ENCODE measurements at places on chromosomes 3 and 15. TPM values are rescaled to one million over a fixed set of nuclear protein-coding genes. Genes with fewer than 3 reads are reported as not detected.
A peak's percentile ranks its signal among the peaks of the same experiment; 100 is the strongest.

Gene OSTN
- total RNA-seq = not detected

Gene PCOLCE2
- not detected for total RNA-seq

Gene ANKRD34C
- total RNA-seq = not detected

Gene SLC22A14
- total RNA-seq = not detected

Gene CAPN3
- 5.5 TPM for total RNA-seq

Gene SMAD3
- total RNA-seq = 81.6 TPM

Gene THAP10
- not detected for total RNA-seq

Gene APPL1
- 38.5 TPM for total RNA-seq

Gene SCAANT1
- not detected for total RNA-seq

GRCh38 chr3:107216711-107217110 lies 160.5 kb upstream of the CCDC54 start:
- H3K36me3 ChIP-seq = no peaks in the 10 kb centered on the region
- no peak overlapping the region for H3K27ac ChIP-seq
- H3K4me1 ChIP-seq = peaks cover 5% of the 10 kb centered on the region
- no peak for DNase-seq
- H3K27me3 ChIP-seq = peaks cover 4% of the 10 kb centered on the region

- H3K27ac ChIP-seq = no peak overlapping the region
- H3K4me1 ChIP-seq = peaks cover 34% of the 10 kb centered on the region
- DNase-seq = no peak
- peaks cover 46% of the 10 kb centered on the region for H3K36me3 ChIP-seq
These were observed 11.3 kb downstream of the CSRNP1 start for GRCh38 chr3:39142067-39142466.

DNA sequence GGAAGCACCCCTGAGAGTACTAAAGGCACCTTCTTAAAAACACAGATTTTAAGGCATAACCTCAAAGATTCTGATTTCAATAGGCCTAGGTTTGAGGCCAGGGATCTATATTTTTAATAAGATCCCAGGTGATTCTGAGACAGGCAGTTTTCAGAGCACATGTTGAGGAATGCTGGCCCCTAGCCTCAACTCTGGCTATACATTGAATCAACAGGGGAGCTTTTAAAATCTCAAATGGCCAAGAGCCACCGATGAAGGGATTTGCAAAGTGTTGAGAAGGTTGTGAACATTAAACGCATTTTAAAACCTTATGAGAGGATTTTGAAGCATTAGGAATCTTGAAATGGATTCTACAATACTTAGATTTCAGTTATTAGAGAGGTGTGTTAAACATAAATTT lies 268.8 kb upstream of the ARHGEF26 start:
- H3K4me1 ChIP-seq = no peaks in the 10 kb centered on the region
- DNase-seq = no peak
- H3K4me3 ChIP-seq = no peak overlapping the region

- no peak for DNase-seq
- H3K4me3 ChIP-seq = no peak overlapping the region
- H3K36me3 ChIP-seq = no peaks in the 10 kb centered on the region
- H3K27ac ChIP-seq = no peak overlapping the region
- no peaks in the 10 kb centered on the region for H3K27me3 ChIP-seq
These were observed 427.6 kb upstream of the SEMA6D start for GRCh38 chr15:47289656-47290055.

DNA sequence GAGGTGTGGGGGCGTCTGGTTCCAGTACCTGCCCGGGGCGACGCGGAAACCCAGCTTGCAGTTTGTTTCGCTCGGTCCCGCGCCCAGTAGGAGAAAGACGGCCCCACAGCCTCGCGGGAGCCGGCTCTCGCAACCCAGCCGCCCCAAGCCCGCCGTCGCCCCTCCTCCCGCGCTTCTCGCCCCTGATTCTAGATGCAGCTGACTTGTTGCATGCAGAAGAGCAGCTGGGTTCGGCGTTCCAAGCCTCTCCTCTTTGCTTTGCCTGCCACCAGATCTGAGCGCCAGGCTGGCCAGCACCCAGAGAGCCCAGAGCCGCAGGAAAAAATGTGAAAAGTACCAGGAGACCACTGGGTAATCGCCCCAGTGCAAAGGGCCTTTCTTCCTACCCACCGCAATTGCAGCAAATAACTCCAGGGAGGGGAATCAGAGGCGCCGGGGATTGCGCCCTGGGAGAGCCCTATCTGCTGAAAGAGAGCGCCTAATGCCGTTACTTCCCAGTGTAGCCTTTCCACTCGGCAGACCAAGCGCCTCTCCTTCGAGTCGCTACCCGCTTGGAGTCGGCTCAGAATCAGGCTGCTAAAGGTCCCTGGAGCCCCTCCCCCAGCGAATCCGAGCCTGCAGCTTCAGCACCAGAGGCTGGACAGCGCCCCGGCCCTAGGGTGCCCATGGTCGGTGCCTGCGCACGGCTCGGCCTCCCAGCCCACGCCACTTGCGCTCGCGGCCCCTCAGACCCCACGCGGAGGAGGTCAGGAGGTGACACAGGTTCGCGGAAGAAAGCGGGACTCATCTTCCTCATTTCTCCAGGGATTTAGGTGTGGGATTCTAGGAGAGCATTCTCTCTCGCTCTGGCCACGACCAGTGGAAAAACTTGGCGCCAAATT lies 15.7 kb upstream of the AEN start:
- H3K27ac ChIP-seq = no peak overlapping the region
- peak; percentile 60 for DNase-seq
- peaks cover 14% of the 10 kb centered on the region for H3K4me1 ChIP-seq
- peaks cover 2% of the 10 kb centered on the region for H3K36me3 ChIP-seq
- H3K4me3 ChIP-seq = no peak overlapping the region
- H3K27me3 ChIP-seq = peaks cover 73% of the 10 kb centered on the region

DNA sequence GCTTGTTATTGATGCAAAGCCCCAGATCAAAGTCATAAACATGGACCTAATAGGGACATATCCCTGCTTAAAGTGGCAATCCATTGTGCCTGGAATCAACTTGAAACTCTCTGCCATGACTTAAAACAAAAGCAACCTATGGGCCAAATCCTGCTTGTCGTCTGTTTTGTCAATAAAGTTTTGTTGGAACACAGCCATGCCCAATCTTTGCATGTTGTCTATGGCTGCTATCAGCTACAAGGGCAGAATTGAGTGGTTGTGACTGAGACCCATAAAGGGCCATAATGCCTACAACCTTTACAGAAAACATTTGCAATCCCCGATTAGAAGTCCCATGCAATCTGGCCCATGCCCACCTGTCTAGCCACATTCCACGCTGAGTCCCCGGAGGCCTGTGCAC lies 235.4 kb downstream of the PLCL2 start:
- H3K27me3 ChIP-seq = no peaks in the 10 kb centered on the region
- no peak overlapping the region for H3K27ac ChIP-seq
- no peak overlapping the region for H3K4me3 ChIP-seq
- H3K4me1 ChIP-seq = no peaks in the 10 kb centered on the region
- DNase-seq = no peak

GRCh38 chr3:192812743-192813383 lies 85.5 kb upstream of the FGF12 start:
- peaks cover 16% of the 10 kb centered on the region for H3K4me1 ChIP-seq
- peak; percentile 32 for DNase-seq
- no peaks in the 10 kb centered on the region for H3K36me3 ChIP-seq

Data from activated CD4-positive, alpha-beta T cell treated with anti-CD3 and anti-CD28 coated beads, Interleukin-2, amount 10 ng/mL, durations not matched to agents 7 days and 5 days (primary cell).